Hypothalamus (tissue), 51 donors: ENCODE measurements at places on chromosomes 13 and 19.

GRCh38 chr13:101489643-101490405, 37.3 kb downstream of the ITGBL1 start:
- no peak for DNase-seq

GRCh38 chr19:7337380-7338194, 11.2 kb upstream of the ARHGEF18 start:
- DNase-seq, result no peak

DNA sequence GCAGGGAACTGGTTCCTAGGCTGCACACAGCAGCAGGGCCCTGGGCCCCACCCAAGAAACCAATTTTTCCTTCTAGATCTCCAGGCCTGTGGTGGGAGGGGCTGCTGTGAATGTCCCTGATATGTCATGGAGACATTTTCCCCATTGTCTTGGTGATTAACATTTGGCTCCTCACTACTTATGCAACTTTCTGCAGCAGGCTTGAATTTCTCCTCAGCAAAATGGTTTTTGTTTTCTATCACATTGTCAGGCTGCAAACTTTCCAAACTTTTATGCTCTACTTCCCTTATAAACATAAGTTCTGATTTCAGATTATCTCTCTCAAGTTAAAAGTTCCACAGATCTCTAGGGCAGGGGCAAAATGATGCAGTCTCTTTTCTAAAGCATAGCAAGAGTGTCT, 310.2 kb upstream of the PCDH20 start:
- no peak for DNase-seq

GRCh38 chr13:99311137-99311536, 3.9 kb upstream of the GPR183 start:
- no peak for DNase-seq

GRCh38 chr13:113649212-113649611, 8.8 kb downstream of the ATP4B start:
- DNase-seq, result no peak

DNA sequence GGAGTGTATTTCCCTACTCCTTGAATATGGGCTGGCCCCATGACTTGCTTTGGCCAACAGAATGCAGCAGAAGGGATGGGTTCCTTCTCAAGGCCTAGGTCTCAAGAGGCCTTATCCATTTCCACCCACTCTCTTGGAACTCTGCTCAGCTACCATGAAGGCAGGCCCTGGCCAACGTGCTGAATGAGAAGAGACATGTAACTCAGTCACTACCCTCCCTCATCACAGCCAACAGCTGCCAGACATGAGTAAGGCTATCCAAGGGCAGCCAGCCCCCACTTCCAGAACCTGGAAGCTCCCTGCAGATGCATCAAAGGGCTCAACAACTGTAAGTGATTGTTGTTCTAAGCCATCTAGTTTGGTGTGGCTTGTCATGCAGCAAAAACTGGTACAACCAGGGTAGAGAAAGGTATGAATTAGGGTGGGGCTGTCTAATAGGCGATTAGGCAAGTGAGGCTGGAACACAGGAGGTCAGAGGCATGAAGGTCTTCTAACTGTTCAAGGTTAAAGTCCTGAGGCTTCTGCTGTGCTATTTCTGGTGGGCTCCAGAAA, 1.4 kb upstream of the RASL11A start:
- DNase-seq, result no peak

GRCh38 chr19:12788682-12789097, 2.6 kb upstream of the JUNB start:
- DNase-seq, result peak; percentile 69

DNA sequence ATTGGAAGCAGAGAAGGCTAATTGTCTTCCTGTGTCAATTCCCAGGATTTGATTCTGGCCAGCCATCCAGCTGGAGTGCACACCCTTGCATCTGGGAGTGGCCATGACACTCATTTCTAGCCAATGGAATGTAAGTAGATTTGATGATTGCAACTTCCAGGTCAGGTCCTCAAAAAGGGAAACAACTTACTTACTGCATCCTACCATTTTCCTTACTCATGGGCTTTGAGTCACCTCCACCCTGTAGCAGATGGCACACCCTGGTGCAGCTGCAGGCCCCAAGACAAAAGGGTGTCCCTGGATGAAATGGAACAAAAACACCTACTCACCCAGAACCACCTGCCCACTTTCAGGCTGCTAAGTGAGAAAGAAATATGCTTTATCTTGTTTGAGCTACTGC, 27.3 kb upstream of the MPHOSPH8 start:
- DNase-seq, result no peak

- peak; percentile 10 for DNase-seq
Observed at GRCh38 chr13:44331912-44332851, 41.4 kb upstream of the SERP2 start.

GRCh38 chr13:36769545-36769944, 49.5 kb upstream of the RFXAP start:
- no peak for DNase-seq

DNA sequence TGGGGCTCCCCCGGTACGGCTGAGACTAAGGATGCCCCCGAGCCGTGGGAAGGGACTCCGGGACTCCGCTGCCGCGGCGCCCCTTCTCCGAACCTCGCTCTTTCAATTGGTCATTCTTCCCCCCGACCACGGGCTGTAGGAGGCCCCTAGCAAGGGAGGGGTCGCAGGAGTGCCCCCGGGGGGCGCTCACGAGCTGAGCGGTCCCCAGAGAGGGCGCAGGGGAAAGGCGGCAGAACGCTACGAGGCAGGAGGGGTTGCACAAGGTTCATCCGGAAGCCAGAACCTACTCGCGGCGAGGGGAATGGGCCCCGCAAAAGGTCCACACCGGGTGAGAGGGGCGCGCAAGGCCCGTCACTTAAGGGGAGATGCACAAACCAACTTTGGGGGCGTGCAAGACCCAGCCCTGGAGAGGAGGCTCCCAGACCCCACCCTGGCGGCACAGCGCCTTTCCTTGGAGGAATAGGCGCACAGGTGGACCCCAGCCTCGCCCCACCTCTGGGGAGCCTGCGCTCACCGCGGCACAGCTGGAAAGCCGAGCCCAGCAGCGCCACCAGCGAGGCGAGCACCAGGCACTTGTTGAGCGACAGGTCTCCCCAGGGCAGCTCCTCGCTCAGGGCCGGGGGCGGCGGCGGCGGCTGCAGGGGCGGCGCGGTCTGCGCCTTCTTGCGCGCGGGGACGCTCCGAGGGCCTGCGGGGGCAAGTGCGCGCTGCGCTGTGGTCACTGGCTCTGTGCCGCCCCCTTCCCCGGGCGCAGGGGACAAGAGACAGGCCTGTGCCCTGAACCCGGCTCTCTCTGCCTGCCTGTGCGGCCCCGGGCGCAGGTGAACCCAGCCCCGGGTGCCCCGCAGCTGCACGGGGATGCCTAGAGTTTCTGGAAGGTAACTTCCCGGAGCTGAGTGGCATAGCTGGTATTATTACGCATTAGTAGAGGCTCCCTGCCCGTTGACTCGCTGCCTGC, 2.8 kb downstream of the JSRP1 start:
- no peak for DNase-seq

- no peak for DNase-seq
Observed at GRCh38 chr13:108915095-108915633, 285.8 kb downstream of the MYO16 start.

DNA sequence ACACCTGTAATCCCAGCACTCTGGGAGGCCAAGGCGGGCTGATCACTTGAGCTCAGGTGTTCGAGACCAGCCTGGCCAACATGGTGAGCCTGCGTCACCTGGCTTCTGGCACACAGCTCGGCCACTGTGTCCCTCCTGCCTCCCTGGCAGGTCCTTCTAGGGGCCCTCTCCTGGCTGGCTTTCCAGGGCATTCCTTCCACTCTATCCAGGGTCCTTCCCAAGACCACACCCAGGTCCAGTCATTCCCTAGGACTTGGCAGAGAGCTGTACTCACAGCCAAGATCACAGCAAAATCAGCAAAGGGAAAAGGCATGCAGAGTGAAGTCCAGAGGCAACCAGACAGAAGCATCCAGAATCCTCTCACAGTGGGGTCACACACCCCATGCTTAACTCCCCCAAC, 9.7 kb upstream of the HSH2D start:
- no peak for DNase-seq

DNA sequence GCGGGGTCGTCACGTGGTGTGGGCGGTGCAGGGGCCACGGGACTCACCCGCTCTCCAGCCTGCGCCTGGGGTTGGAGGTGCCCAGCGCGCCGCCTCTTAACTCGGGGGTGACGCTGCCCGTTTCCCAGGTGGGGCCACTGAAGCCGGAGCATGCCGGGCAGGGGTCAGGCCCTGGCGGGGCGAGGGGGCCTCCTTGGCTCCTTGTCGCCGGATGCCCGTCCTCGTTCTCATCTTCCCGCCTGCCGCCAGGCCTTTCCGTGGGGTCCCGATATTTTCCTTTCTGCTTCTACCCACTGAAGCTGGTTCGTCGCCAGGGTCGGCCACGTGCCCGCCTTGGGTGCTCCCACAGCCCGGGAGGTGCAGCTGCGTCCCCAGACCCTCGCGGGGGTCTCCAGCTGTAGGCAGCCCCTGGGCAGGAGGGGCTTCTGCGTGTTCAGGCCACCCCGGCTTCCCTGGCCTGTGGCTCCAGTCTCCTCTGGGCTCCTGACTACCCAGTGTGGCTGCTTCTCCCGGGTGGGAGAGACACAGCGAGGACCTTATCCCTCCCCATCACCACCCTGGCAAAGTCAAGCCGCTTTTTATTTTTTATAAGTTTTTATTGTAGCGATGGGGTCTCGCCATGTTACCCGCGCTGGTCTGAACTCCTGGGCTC, 772 bp downstream of the FAM174C start:
- no peak for DNase-seq

DNA sequence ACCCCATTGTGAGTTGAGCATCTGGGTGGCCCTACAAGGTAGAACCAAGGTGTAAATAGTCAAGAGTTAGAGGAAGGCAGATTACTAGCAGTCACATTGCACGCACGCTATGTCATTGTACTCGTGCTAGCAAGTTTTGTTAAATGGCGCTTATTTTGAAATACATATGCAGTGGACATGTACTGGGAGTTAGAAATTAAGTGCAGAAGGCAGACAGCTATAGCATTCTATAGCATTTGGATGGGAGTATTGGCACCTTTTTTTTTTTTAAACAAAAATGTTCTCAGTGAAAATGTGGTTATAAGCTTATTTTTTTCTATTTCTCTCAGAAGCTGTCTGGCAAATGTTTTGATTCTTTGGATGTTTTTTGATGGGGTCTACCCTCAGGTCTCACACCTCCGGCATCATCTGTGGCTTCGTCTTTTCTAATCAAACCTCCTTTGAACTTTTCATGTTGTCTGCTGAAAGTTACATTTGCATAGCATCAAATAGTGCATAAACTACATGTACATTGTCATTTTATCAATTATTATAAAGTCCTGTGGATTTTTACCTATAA, 68.1 kb downstream of the ARHGEF7 start:
- no peak for DNase-seq

- DNase-seq, result no peak
Observed at GRCh38 chr13:85420136-85420535, 379.1 kb downstream of the SLITRK6 start.

- DNase-seq, result peak; percentile 68
Observed at GRCh38 chr19:1104311-1105007, 665 bp downstream of the GPX4 start.

- no peak for DNase-seq
Observed at GRCh38 chr13:71610876-71611275, 256.1 kb downstream of the DACH1 start.

GRCh38 chr19:30361721-30362120, 10.5 kb upstream of the ZNF536 start:
- DNase-seq, result no peak

DNA sequence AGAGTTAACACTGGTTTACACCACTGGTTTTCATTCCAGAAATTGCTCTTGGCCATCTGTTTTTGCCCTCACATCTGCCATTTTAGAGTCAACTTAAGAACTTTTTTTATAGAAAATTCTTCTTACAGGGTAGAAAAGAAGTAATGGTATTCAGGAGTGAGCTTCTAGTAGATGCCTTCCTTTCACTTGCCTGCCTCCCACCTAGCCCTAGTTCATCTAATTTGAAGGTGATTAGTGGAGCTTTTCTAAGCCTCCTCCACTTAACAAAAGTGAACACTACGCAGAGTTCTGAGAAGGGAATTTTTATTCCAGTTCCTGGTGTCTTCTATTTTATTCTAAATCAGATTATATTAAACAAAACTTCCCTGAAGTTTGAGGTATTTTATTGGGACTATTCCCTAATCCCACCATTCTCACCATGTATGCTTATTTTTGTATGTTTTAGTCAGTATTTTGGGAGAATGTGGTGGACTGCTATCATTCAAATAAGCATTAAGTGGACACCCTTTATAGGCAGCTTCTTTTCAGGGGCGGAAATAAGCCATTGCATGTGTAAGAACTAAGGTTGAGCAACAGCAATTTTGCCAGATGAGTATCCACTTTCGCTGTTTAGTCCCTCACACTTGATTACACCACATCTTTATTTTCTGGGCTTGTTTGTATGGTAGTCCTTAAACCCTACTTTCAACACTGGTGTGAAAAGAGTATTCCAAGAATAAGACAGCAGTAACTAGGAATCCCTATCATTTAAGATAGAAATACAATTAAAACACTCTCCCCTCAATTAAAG, 156.9 kb downstream of the ENOX1 start:
- no peak for DNase-seq

- DNase-seq, result no peak
Observed at GRCh38 chr13:49651570-49652354, 23.5 kb downstream of the ARL11 start.

- DNase-seq, result no peak
Observed at GRCh38 chr19:28066161-28066560, 1146.8 kb downstream of the UQCRFS1 start.

GRCh38 chr13:20848203-20848602, 54.3 kb downstream of the XPO4 start:
- no peak for DNase-seq

DNA sequence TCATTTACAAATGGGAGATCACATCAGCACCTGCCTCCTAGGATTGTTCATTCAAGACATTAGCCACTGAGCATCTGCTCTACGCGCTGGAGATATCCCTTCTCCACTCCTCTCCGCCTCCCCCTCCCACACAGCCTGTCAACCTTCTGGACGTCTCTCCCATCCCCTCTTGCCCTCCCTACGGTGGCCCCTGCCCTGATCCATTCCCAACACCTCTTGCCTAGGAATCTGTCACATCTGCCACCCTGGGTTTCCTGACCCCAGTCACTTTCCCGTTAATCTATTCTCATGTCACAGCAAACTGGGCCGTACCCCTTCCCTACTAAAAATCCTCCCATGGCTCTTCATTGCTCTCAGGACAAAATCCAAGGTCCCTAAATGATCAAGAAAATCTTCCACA, 10.3 kb downstream of the DYRK1B start:
- no peak for DNase-seq

GRCh38 chr13:113106711-113107351, 1.2 kb downstream of the F7 start:
- DNase-seq, result no peak

- no peak for DNase-seq
Observed at GRCh38 chr19:33399081-33399744, 25.7 kb downstream of the CEBPG start.

GRCh38 chr13:40671956-40672764, 5.7 kb upstream of the FOXO1 start:
- DNase-seq, result no peak
